ENCODE measurements at places on chromosomes 5 and 9. TPM values are rescaled to one million over a fixed set of nuclear protein-coding genes. Genes with fewer than 3 reads are reported as not detected.

HK3 gene
- not detected for total RNA-seq

DNA sequence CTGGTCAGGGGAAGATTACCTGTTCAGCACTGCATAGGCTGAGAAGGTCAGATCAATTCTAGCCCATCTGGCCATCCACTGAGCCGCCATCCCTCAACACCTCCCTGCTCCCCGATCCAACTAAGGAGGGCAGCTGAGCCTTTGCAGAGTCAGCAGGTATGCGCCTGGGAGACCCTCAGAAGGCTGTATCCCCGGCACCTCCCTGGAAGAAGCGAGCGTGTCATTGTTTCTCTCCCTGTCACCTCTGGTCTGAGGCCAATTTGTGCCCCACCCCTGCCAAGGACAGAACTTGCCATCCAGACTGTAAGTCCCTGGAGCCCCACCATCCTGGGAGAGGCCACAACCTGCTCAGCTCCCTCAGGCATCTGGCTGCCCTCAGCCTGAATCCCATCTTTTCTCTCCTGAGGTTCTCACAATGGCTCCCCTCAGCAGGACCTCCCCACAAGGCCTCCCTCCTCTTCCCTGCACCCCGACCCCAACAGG, 2.6 kb downstream of the CLTB start:
- no peak for DNase-seq

FAM221B gene
- not detected for total RNA-seq

DNA sequence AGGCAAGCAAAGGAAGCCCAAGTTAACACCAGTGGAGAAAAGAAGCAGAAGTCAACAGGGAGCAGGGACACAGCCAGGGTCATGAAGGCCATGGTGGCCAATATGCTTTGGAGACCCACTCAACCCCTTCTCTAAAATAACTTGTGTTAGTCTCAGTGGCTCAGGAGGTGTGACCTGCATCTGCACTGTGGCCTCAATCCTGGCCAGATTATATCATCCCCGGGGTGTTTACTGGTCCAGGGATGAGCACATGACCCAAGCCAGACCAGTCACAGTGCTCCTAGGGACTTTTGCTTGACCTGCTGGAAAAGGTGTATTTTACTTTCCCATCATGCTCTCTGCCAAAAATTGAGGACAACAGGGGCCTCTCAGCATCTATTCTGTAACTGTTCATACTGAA, 105.2 kb downstream of the DPYSL3 start:
- no peak for DNase-seq

GRCh38 chr5:122076669-122077365, 1.2 kb downstream of the LOX start:
- peak; percentile 88 for DNase-seq

GRCh38 chr9:100099722-100100042, 639 bp downstream of the INVS start:
- DNase-seq: no peak

C9orf153 gene
- not detected for total RNA-seq

GRCh38 chr9:106816524-106816923, 46.4 kb upstream of the ZNF462 start:
- DNase-seq: no peak

- DNase-seq: no peak
These were observed 455.1 kb downstream of the CDH18 start for GRCh38 chr5:19532936-19533335.

PPP2R2B gene
- total RNA-seq: 15.2 TPM

GRCh38 chr5:149693482-149693881, 36.6 kb upstream of the PPARGC1B start:
- peak; percentile 12 for DNase-seq

DNA sequence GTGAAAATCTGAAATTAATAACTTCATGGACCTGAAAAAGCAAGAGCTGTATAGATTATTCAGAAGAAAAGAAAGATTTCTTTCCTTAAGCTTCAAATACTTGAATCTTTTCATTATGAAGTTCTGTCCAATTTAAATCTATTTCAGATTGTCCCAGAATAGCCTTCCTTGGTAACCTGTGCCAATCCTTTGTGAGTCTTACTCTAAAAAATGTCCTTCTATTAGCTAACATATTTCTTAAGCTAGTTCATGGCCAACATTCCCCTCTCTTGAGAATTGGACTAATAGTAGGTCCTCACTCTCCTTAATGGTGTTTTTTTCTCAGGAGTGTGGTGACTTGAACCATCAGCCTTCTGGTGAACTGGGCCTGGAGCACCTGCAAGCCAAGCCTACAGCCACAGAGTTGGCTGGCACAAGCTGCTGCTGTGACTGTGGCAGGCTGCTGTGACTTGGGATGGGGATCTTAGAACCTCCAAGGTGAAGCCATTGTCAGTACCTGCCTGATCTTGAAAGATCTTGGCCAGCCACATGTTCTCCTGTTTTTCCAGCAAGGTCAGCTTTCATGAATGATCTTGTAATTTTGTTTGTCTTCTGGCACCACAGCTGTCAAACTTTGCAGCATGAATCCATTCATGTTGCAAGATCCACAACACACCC, 262.6 kb upstream of the MAP3K1 start:
- DNase-seq: no peak

GRCh38 chr5:139454568-139455290, 7.8 kb downstream of the ECSCR start:
- no peak for DNase-seq

TEX48 gene
- not detected for total RNA-seq

DNA sequence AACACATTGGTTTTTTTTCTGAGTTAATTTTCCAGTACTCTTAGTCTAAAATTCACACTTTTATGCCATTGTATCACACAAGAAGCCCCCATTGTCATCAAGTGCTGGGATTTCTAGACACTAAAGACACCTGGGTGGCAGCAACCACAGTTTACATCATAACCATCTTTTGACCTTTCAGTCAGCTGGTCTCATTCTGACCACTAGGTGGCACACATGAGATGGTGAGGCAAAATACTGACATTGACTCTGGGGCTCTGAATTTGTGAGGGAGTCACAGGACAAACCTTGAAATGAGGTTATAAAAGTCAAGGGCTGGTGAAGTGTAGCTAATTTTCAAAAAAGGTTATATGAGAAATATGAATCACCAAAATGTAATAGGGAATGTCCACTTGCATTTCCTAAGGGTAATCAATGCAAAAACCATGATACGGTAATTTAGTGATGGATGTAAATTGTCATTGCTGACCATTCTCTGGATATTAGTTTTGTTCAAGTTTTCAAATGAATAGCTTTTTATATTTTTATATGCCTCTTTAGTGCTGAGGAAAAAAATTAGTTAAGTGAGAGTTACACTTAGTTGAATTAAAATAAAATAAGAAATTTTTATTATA, 229.4 kb downstream of the DMAC1 start:
- DNase-seq: peak; percentile 65

HARS2 gene
- 20.2 TPM for total RNA-seq

GRCh38 chr5:162026803-162027202, 40.8 kb upstream of the GABRG2 start:
- DNase-seq: no peak

RCL1 gene
- 34.5 TPM for total RNA-seq

SLC36A3 gene
- total RNA-seq: not detected

- DNase-seq: no peak
These were observed 62.1 kb upstream of the NUDT12 start for GRCh38 chr5:103624675-103625074.

DNA sequence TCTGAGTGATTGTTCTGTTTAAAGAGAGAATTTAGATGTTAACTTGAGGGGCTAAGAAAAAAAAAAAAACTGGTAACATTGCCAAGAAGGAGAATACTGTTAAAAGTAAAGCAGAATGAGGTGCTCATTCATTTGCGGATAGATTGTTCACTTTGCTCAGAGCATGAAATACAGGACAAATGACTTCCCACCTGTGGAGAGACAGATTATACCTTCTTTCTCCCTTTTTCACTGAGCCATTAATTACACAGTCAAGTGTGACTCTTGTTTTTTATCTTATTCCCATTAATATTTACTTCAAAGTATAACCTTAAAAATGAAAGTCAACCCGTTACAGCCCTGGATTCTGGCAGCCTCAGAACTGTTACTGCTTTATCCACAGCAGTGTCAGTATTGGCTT, 264.5 kb downstream of the TAF11L14 start:
- DNase-seq: no peak

KLHL3 gene
- total RNA-seq: 12.8 TPM

SPATA31C1 gene
- 0.15 TPM for total RNA-seq

- no peak for DNase-seq
These were observed 49.3 kb upstream of the FANCC start for GRCh38 chr9:95366731-95367325.

DNA sequence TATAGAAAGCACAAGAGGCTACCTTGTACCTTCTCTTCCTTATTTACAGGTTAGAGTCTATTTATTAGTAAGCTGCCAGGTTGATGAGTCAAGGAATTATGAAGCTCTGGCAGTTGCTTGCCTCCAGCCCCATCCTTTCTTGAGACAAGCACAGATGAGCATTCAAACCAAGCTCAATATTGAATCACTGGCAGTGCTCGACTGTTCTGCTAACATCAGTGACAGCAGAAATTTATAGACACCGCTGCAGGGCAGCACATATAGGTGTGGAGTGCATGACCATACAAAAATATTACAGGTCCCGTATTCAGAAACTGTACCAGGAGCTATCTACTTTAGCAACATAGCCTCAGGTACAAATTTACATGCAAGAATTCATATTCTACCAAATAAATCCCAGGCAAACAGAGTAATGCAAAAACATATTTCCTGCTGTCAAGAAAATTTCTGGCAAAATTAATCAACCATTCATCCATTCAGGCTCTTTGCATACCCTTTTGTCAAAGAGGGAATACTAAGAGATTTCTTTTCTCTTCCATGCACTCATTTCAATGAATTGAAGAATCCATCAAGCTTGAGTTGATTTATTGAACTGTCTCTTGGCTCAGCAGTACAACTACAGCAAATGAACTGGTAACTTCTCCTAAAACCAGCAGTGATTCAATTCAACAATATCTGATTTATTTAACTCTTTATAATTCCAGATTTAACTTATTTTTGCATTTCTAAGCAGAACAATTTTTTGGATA, 26.9 kb upstream of the PCA3 start:
- DNase-seq: no peak

ORM1 gene
- 4.4 TPM for total RNA-seq

DNA sequence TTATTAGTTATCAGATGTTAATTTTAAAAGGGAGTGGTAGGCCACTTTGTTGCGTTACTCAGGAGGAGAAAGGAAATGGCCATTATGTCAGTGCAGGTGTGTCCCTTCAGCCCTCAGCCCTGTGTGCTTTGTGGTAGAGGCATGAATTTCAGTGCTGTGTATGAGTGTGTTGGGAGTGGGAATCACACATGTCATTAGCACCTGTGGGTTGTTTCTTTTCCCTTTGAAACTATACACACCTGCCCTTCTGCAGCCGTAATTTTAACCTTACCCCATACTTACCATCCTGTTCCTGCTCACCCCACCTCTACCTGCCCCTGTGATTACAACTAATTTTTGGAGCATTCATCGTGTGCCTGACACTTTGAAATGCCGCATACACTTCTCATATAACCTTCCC, 156.4 kb downstream of the ARHGAP26 start:
- DNase-seq: no peak

EPB41L4A gene
- 4.8 TPM for total RNA-seq

CYLC2 gene
- total RNA-seq: not detected

TSSK1B gene
- total RNA-seq: not detected

- DNase-seq: no peak
These were observed 102.0 kb downstream of the MVB12B start for GRCh38 chr9:126428534-126429175.

LRRC14B gene
- total RNA-seq: not detected

DNA sequence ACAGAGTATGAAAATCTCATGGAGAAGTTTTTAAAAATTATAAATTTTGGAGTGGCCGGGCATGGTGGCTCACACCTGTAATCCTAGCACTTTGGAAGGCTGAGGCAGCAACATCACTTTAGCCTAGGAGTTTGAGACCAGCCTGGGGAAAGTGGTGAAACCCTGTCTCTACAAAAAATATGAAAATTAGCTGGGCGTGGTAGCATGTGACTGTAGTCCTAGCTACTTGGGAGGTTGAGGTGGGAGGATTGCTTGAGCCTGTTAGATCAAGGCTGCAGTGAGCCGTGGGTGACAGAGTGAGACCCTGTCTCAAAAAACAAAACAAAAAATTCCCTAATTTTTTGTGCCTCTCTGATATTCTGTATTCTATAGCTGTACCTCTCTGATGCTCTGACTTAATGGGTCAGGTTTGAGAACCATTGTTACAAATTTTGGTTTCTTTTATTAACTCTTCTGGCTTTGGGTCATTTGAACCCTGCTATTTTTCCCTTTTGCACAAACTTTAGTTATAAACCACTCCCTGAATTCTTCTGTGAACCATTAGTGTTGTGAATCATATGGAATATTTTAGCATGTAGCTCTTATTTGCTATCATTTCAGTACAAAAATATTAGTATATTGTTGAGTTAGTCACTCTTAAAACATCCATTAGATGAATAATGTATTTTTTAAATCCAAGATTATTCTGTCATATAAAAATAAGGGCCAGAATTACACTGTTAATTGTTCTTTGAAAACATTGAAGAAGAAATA, 51.0 kb downstream of the FER start:
- DNase-seq: no peak

LRRTM2 gene
- total RNA-seq: not detected

- DNase-seq: no peak
These were observed 99.4 kb upstream of the C9orf72 start for GRCh38 chr9:27672718-27673117.
